Activated CD8-positive, alpha-beta memory T cell treated with anti-CD3 and anti-CD28 coated beads for 1 hour (primary cell): ENCODE measurements at places on chromosomes 3 and 15.

DNA sequence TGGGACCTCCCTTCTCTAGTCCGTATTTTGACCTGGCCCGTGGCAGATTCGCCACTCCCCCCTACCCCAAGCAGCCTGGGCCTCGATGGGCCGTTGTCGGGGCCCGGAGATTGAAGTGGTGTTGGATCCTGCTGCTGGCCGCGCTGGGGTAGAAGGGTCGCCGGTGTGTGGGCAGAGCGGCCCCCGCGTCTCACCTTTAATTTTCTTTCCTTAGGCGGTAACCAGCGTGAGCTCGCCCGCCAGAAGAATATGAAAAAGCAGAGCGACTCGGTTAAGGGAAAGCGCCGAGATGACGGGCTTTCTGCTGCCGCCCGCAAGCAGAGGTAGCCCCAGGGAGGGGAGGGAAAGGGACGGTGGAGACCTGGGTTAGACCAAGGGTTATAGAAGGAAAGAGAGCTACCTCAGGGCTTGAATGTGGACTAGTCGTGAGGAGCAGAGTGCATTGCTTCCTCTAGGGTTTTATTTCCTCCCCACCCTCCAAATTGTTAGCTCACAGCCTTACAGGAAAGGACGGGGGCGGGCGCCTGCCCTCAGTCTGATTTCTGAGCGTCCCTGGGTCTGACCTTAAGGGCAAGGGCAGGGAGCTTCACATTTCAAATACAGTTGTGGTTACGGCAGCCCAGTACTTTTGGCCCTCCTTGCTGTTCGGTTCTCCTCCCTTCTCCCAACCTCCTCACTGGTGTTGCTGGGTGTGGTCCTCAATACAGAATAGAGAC is 799 bp downstream of the SERF2 start:
- no peak for DNase-seq

- DNase-seq: no peak
These were observed 4.9 kb upstream of the GTF2A2 start for GRCh38 chr15:59662260-59662659.

- no peak for DNase-seq
These were observed 64.9 kb downstream of the CMSS1 start for GRCh38 chr3:99882436-99883137.

DNA sequence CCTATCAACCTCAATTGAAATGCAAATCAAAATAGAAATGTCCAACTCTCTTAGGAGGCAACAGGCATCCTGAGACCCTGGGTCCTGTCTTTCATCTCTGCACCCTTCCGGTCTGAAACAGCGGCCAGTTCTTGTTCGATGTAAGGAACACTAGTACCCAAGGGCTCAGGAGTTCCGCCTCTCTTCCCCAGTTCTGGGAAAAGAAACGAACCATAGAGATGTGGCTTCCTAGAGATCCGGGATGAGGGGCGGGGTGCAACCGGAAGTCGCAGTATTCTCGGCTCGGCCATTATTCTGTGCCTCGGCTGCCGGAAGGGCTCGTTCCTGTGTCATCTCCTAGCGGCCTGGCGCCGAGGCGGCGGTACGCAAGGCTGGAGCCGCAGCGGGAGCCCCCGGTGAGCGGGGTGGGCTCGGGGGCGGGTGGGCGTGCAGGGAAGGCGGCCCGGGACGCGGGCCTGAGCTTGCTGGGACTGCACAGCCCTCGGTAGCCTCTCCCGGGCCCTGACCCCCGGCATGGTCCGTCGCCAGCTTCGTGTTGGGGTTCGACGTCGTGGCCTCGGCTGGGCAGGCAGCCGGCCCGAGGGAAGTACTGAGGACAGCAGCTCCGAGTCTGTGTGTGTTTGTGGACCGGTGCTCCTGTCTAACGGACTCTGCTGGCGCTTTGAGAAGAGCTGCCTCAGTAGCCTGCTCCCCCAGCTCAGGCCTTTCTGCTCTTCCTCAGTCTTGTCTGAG is at the start of gene ZNF197:
TSS of gene ZNF197 (plus strand) at position 288 of the 732 bp plus-strand sequence. CDS start 4,119 bp downstream, outside the sequence.
- DNase-seq: peak; percentile 28

GRCh38 chr3:45546126-45546620 is 48.4 kb upstream of the LIMD1 start:
- no peak for DNase-seq

GRCh38 chr15:51303462-51303980 is 34.9 kb downstream of the CYP19A1 start:
- DNase-seq: no peak

DNA sequence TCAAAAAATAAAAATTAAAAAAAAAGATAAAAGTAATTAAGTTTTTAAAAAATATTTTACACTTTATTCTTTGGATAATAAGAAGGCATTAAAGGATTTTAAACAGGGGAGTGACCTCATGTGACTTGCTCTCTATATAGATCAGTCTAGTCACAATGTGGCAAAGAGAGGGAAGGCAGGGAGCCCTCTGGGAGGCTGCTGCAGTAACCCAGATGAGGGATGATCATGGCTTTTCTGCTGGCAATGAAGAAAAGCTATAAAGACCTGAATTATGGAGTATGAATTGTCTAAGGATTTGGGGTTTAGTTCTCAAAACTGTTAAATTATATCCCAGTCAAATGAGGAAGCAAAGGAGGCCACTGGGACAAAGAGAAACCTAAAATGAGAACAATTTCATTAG is 58.1 kb downstream of the SUMF1 start:
- no peak for DNase-seq

- no peak for DNase-seq
These were observed 117.4 kb downstream of the LIPC start for GRCh38 chr15:58549013-58549784.

DNA sequence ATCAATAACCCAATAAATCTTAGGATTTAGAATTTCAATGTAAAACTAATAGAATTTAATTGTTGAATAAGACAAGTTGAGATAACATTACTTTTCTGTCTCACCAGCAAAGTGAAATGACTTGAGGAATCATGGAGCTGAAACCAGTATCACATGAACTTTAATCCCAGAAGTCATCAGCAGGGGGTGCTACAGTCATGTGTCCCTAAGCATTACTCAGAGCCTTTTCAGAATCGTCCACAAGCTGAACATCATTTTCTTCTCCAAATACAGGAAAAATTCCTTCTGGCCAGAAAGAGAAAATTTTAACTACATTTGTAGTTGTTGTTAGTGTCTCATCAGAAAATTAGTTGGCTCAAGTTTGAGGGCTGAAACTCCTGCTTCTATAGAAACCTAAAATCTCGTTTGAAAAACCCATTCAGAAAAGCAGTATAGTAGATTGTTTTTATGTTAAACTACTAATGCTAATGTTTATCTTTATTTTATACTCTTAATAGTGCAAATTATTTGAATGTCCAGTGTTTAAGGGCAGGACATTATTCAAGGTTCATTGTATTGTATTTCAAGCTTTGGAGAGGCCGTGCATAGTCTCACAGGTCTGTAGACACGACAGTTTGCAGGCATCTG is 384.1 kb downstream of the PLOD2 start:
- DNase-seq: no peak

- DNase-seq: no peak
These were observed 324.7 kb upstream of the SLCO3A1 start for GRCh38 chr15:91528801-91529200.

GRCh38 chr15:58066042-58066867 is 744 bp upstream of the ALDH1A2 start:
- DNase-seq: peak; percentile 18

DNA sequence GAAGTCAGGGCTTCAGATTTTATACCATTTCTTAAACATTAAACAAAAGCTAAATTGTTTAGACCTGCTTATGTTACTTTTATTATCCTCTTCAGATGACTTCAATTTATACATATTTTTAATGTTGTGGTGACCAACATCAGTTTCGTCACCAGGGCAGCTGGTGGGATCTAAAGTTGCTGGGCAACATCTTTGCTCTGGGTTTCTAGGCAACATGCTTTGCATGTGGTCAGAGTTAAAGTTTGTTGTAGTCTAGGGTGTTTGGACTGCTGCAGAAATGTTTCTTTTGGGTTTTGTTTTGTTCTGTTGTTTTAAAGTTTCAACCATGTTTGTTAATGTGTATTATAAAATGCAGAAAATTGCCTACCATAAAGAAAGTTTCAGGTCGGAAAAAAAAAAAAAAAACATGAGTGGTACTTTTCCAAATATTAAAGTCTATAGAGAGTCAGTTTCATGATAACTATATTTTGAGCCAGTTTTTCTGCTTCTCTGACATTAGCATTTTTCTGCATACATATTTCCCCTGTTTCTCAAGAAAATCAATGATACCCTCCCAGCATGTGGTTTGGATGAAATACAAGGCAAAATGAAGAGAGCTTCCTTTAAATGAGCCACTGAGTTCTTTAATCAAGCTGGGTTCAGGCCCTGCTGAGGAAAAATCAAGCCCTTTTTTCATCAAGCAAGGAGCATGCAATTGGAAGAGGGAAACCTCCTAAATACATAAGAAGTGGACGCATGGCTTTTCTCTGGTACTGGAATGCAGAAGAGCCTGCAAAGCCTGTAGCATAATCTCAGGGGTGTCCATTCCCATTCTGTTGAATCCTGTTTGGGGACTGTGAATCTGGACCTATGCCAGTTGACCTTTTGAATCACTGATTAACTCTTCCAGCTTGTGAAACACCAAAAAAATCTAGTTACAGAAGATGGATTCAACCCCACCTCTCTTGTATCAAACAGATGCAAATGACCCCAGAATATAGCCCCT is 35.0 kb upstream of the VGLL3 start:
- DNase-seq: no peak

DNA sequence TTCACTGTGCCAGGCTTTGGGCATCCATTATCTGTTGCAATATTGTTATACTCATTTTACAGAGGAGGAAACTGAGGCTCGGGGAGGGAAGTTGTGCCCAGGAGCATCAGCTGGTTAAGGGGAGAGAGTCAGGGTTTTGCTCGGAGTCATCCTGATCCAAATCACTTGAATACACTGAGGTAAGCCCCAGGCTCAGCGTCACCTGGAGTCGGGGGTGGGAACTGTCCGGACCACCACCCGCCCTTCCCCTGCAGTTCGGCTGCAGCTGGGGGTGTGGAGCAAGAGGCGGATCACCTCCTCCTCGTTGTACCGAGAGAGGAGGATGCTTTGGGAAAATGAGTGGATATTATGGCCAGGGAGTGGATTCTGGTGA is 646 bp downstream of the HRH1 start:
- DNase-seq: no peak

GRCh38 chr15:99098426-99098825 is 6.5 kb upstream of the SYNM start:
- no peak for DNase-seq

GRCh38 chr15:47582233-47582632 is 135.1 kb upstream of the SEMA6D start:
- no peak for DNase-seq

DNA sequence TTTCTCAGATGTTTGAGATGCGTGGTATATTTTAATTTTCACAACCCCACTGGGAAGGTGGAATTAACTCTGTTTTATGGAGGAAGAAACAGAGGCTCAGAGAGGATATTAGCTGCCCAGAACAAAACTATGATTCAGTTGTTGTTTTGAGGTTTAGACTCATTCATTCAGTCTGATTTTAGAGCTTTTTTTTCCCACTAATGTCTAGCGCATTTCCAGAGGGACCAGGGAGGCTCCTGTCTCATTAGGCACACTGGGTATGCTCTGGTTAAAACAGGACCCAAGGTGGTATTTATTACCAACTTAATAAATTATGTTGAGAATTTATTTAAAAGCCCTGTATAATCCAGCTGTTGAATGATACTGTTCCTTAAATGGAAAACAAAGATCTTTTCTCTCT is 272.0 kb upstream of the RGMA start:
- DNase-seq: no peak

GRCh38 chr15:51290720-51291119 is 47.7 kb downstream of the CYP19A1 start:
- no peak for DNase-seq

- DNase-seq: no peak
These were observed 32.3 kb downstream of the ACAP2 start for GRCh38 chr3:195410546-195410945.

GRCh38 chr15:38205526-38206272 is 46.9 kb upstream of the SPRED1 start:
- DNase-seq: no peak

DNA sequence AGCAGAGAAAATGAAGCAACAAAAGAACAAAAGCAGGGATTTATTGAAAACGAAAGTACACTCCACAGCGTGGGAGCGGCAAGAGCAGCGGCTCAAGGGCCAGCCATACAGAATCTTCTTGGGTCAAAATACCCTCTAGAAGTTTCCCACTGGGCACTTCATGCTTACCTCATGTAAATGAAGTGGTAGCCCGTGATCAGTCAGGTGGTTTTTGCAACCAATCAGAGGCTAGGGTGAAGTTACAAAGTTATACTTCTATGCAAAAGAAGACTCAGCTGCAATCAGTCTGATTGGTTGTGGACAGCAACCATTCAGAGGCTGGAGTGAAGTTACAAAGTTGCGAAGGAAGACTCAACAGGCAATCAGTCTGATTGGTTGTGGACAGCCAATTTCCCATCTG is 37.8 kb upstream of the TRH start:
- no peak for DNase-seq

GRCh38 chr3:180828001-180828720 is 84.3 kb upstream of the FXR1 start:
- no peak for DNase-seq

- DNase-seq: no peak
These were observed 93.4 kb downstream of the XXYLT1 start for GRCh38 chr3:195177422-195178123.

GRCh38 chr15:88982304-88982945 is 69.2 kb upstream of the MFGE8 start:
- DNase-seq: no peak

DNA sequence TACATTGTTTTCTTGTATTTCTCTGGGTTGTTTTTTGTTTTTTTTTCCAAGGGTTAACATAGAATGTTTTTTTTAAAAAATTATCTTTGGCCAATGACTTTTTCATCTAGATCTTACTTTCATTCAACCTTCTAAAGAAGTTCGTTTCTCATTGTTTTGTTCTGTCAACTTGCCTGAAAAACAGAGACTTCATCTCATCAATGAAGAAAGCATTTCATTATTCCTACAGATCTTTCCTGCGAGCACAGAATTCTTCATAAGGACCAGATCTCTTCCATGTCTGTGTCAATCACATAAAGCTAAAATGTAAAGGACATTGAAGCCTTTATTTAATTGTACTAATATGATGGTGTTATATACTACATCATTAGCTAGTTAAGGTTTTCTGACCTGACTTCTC is 9.7 kb upstream of the EIF3J start:
- no peak for DNase-seq

- no peak for DNase-seq
These were observed 103.8 kb downstream of the NR1D2 start for GRCh38 chr3:24048843-24049242.

DNA sequence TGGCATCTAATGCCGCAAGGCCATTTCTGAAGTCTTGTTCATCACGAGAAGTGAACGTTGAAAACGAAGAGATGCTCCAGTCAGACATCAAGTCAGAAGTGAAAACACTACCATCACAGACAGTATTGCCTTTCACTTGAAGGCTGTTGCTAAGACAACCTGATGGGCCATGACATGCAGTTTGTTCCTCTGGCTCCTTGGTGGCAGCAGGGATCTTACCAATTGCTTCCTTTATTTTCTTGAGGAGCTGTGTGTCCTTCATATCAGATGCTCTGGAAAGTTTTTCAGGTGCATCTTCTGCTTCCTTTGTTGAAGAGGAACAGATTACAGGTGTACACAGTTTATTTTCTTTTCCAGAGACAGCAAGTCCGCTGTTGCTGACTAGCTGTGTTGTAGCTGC is 30.7 kb upstream of the MYLK start:
- DNase-seq: no peak
